Ureter (tissue), 1 donor: ENCODE measurements at places on chromosomes 16 and 17.

- no peak for DNase-seq
These were observed 8.6 kb downstream of the BRD7 start for GRCh38 chr16:50360033-50360778.

DNA sequence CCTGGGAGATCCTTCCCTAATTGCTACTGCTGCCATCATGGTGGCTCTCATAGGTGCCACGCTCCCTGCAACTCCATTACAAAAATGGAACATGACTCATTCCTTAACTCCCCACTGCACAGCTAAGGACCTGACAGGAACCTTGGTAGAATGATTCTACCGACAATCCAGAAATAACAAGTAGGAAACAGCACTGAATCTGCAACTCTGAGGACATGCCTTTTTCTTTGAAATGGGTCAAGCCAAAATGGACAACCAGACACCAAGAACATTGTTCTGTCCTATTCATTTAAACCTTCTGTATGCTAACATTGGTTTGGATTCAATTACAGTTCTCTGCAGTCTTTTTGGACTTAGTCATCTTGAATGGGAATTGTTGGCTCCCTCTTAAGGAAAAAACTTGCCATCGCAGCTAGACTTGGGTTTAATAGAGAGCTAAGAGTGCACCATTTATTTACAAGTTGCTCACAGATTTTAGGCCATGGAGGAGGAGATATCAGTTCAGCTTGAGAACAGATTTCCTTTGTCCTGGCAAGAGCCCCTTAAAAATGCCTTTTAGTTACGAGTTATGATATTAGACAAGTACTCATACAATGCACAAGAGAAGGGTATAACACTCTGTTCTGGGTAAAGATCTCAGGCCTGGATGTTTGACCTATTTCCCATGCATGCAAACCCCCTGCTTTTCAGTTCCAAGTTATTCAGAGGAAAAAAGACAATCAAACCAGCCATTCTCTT lies 20.9 kb upstream of the NSRP1 start:
- DNase-seq, result no peak

GRCh38 chr16:58409316-58409973 lies 17.2 kb downstream of the GINS3 start:
- no peak for DNase-seq

DNA sequence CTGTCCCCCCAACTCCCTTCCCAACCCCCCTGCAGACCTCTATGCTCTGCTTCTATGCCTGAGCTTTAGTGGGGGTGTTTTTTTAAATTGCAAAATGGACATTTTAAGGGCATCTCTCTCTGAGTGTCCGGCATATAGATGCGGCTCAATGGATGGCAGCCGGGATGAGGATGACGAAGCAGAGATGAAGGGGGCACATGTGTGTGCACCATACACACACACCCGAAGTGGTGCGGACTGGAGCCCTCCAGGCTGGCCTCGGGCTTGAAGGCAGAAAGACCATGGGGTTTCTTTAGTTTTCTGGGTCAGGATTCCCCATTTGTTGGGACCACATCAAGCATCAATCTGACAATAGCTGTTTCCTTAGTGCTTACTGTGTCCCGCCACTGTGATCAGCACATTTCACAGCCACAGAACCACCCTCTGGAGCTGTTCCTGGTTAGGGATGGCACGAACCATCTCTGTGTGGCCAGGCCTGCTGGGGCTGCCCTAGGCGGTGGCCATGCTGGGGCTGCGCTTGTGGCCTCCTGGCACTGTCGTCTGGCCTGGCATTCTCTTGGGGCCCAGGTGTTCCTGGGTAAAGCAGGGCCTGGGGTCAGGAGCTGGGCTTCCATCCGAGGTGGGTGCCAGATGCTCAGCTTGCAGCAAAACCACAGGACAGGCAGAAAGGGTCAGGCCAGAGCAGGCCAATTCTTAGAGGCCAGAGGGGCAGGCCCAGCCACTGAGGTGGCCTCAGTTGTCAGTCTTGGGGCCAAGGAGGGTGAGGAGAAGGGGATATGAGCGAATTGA lies 49.9 kb downstream of the NT5M start:
- DNase-seq, result no peak

GRCh38 chr16:4309833-4310266 lies 6.0 kb upstream of the GLIS2 start:
- no peak for DNase-seq

DNA sequence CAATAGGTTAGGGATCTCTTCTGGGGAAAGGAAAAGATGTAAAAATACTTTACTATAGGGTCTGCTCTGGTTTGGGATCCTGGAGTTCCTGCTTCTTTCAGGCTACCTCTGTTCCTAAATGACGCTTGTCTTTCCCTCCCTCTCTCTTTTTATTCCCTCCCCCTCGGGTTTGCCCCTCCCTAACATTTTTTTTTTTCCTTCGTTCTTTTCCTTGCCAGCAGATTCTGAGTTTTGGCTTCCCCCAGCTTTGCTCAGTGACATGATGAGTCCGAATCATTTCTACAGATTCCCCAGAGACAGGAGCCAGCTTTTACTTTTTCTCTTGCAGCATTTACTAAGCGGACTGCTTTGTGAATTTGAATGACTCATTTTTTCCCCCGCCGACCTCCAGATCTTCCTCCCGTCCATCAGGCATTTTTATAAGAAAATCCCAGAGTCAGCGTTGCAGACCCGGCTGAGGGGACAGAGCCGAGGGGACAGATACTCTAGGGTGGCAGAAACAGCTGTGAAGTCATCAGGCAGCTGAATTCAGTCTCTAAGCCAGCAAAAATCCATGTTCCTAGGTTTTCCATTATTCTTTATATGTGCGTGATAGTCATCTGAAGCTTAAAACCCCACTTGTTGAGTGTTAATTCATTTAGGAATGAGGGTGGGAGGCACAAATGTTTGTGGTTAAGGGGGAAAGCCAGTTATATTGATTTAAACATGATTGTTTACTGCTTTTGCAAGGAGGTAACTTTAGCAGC lies at the start of gene TMEM100:
TMEM100 (minus strand) TSS at position 123 of the 746 bp plus-strand sequence. CDS start 1,794 bp downstream, outside the sequence.
- peak; percentile 47 for DNase-seq

- DNase-seq, result no peak
These were observed 120.2 kb upstream of the CACNG3 start for GRCh38 chr16:24135624-24136565.

GRCh38 chr16:68147444-68147843 lies 62.3 kb downstream of the NFATC3 start:
- no peak for DNase-seq

DNA sequence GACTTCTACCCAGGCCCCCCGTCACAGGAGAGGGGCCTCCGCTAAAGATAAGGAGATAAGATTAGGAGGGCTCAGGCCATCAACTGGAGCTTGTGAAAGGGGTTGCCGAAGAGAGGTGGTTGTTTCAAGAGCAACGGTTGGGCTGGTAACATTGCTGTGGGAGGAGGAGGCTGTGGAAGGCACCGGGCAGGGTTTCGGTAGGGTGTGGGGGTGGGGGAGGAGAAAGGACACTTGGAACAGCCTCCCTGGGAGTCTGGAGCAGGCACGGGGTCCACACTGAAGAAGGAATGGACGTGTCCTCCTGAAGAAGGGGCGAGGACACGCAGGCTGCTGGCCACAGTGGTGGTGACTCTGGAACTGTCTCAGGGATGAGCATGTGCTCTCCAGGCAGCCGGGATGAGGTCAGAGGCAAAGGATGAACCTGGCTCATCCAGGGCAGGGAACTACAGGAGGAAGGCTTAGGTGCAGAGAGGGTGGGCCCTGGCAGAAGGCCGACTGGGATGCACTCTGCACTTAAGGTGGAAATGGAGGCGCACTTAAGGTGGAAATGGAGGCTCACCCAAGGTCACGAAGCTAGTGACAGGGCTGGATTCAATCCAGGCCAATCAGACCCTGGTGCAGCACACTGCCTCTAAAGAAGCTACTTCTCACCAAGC lies 1.2 kb upstream of the EPX start:
- no peak for DNase-seq

DNA sequence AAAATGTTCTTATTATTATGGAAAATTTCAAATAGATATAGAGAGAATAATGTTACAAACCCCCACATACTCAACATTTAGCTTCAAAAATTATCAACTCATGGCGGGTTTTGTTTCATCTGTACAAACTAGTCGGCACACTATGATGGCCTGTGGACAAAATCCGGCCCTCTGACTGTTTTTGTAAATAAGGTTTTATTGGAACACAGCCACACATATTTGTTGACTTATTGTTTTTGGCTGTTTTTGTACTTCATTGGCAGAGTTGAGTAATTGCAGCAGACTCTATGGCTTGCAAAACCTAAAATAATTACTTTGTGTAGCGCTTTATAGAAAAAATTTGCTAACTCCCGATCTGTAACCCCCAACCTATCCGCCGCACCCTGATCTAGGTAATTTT lies 41.4 kb upstream of the CLEC18A start:
- DNase-seq, result no peak

GRCh38 chr16:83913245-83913633 lies 14.3 kb downstream of the MLYCD start:
- DNase-seq, result no peak

GRCh38 chr16:24035127-24035842 lies 199.5 kb downstream of the PRKCB start:
- DNase-seq, result no peak

DNA sequence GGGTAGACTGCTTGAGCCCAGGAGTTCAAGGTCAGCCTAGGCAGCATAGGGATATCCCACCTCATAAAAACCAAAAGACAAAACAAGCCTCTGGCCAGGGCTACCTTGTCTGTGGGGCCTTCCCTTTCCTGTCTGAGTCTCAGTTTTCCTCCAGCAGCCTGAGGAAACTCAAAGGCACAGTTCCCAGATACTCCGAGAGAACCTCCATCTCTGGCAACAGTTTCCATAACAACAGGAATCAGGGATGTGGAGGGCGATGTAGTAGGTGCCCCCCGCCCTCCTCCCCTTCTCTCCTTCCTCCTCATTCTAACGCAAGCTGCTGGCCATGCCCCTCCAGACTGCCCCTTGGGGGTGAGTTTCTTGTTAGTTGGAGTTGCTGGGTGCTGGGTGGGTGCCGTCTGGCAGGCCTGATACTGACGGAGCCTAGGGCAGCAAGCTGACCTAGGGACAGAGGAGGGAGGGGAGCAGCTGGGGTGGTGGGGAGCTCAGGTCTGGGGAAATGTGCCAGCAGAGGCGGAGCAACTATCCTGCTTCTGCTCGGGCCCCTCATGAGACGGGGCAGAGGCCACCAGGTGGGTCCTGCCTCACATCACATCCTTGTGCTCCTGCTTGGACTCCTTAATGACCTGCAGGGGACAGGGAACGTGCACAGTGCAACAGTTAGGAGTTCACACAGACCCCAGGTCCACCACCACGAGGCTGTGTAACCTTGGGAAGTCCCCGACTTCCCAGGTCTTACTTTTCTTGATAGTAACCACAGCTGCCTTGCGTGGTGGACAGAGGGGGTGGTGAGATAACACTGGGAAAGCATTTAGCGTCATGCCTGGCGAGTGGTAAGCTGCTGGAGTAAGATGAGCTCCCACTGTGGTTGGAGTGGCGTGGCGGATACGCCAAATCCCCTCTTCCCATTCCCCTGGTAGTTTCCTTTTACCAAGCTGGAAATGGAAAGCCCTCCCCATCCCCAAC lies 7.8 kb upstream of the EFTUD2 start:
- no peak for DNase-seq

GRCh38 chr17:82281502-82282238 lies 8.2 kb upstream of the CSNK1D start:
- DNase-seq, result no peak

DNA sequence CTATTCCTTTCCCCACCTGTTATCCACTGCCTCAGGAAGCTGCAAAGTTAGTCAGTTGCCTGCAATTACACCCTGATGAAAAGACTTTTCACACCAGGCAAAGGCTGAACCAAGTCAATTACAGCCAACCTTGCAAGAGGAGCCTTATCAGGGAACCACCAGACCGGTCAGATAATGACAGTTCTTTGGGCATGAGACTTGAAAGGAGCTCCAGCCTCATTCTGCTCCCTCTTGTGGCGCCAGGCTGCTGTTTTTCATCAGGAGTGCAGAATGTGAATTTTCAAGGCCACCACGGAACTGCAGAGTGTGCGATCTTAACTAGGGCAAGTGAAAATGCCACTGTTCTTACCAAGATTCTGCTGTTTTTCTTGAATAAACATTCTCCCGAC lies 22.5 kb downstream of the DNAI2 start:
- peak; percentile 68 for DNase-seq

- no peak for DNase-seq
These were observed 41.1 kb upstream of the MTSS2 start for GRCh38 chr16:70726892-70727361.

- DNase-seq, result no peak
These were observed 8.8 kb downstream of the TMEM170A start for GRCh38 chr16:75455677-75456076.

- DNase-seq, result no peak
These were observed 292.7 kb downstream of the HAPSTR1 start for GRCh38 chr16:9384141-9384540.

GRCh38 chr16:16083421-16084156 lies 134.2 kb downstream of the ABCC1 start:
- DNase-seq, result no peak

GRCh38 chr17:80790021-80790765 lies 201.4 kb upstream of the CHMP6 start:
- DNase-seq, result no peak

DNA sequence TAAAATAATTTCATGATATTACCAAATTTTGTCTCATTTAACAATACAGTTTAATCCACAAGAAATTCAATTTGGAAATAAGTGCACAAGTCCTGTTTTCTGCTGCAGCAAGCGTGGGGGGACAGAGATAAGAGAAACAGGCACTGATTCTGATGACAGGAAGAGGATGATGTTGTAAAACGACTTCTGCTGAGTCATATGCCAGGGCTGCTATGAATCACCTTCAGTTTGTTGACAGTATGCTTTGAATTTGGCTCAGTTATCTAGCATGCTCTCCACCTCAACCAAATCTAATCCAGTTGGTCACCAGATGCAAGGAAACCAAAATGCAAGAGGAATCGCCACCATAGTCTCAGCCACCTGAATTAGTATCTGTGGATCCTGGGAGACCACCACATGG lies 244.1 kb upstream of the MON1B start:
- DNase-seq, result no peak

- DNase-seq, result no peak
These were observed 2.2 kb downstream of the PLCD3 start for GRCh38 chr17:45129940-45130680.

GRCh38 chr16:50265716-50266336 lies 525 bp upstream of the ADCY7 start:
- no peak for DNase-seq
